Renal cortex interstitium (tissue), 15 donors: ENCODE measurements at places on chromosomes 4 and X. TPM values are rescaled to one million over a fixed set of nuclear protein-coding genes. Genes with fewer than 3 reads are reported as not detected.

NHSL2 gene
- polyA plus RNA-seq = 10.1 TPM

LARP1B gene
- 25.4 TPM for polyA plus RNA-seq

HSFX3 gene
- not detected for polyA plus RNA-seq

SMR3B gene
- not detected for polyA plus RNA-seq

SLC7A11 gene
- polyA plus RNA-seq = 2.3 TPM

BST1 gene
- 14.4 TPM for polyA plus RNA-seq
